PC-9 (cell line): ENCODE measurements at places on chromosomes 5 and 9. TPM values are rescaled to one million over a fixed set of nuclear protein-coding genes. Genes with fewer than 3 reads are reported as not detected.
A peak's percentile ranks its signal among the peaks of the same experiment; 100 is the strongest.

The RAD1 gene
- 43.8 and 63.0 TPM in 2 replicates for total RNA-seq

DNA sequence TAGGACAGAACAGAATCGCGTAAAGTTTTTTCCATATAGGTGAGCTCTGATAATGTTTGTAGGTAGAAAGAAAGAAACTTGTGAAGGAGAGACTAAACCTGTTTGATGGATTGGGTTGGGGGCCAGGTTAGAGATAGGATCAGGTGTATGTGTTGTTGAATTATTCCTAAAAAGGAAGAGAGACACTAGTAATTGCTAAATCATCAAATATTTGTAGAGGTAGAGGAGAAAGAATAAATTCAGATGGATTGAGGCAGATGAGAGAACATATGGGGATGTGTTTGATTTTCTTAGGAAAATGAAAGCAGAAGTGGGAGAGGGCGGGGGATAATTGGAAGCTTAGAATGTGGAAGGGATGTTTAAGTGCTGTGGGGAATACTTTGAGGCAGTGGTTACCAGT is 7.7 kb downstream of the ZCCHC7 start:
- no peak for DNase-seq

- DNase-seq, result no peak
These were observed 103.1 kb upstream of the PTPN3 start for GRCh38 chr9:109601181-109601580.

DNA sequence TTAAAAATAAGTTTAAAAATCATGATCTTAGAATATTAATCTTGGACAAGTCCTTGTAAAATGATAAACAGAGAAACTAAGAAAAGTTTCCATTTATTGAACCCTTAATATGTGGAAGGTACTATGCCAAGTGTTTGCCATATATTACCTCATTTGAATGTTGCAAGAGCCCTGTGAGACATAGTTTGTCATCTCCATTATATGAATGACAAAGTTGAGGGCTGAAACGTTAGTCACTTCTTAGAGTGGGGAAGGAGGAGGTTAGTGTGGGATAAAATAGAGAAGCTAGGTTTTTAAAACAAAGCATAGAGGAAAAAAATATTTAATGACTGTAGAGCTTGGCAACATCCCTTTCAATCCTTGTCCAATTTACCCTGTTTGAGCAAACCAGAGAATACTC is 2.0 kb downstream of the TNC start:
- DNase-seq, result no peak

The F12 gene
- total RNA-seq, result 14.5 and 17.0 TPM in 2 replicates

DNA sequence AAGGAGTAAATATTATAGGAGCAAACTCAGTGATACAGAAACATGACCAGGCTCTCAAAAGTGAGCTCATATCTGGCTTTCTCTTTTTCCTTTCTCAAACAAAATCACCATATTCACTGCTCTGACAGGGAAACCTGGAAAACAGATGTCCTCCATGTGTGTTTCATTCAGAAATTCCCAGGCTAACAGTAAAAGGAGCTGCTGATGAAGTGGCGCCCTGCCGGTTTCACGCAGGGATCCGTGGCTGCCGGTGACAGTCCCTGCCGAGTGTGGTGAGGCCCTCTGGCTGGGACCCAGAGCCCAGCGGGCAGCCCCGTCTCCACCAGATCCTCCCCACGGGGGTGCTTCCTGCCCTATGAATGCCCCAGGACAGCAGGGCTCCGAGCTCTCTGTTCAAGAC is 208.1 kb downstream of the GNA14 start:
- no peak for DNase-seq

DNA sequence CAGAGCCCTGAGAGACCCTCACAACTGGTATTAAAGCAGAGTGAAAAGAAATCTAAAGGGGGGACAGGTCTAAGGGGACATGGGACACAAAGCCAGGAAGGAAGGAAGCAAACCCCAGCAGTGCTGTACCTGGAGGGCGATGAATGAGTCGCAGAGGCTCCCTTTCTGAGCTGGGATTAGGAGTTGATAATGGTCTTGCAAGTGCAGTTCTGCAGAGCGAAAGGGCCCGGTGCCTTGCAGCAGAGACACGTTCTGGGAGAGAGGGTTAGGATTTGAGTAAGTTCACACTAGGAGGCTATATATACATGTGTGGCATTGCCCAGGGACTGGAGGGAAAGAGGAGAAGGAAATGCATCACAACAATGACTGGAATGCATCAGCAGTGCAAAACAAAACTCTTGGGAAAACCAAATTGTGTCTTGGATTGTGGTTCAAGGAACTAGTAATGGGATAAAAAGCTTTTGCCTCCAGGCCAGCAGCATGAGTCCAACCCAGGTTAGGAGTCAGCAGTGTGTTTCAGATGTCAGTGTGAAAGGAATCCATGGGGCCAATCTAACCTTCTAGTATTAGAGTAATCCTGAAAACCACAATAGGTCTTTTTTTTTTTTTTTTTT is 38.8 kb upstream of the LIFR start:
- peak; percentile 83 for DNase-seq

DNA sequence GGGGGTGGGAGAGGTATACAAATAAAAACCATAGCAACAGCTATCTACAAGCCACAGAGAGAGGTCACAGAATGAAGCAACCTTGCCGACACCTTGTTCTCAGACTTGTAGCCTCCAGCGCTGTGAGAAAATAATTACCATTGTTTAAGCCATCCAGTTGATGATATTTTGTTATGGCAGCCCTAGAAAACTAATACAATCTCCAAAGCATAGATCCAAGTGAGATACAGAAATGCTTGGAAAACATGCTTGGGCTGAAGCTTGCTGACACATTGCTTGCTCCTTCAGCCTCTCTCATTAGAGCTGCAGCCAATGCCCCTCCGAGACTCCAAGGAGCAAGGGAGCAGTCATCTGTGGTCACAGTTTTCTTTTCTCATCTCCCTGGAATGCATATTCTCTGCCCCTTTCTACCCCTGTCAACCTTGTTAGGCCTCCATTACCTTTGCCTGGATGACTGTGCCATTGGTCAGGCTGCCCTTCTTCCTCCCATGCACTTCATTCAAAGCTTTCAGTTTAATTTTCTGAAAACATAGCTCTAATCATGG is 401.4 kb upstream of the KLF4 start:
- no peak for DNase-seq

- DNase-seq, result no peak
These were observed 36.8 kb upstream of the SEMA4D start for GRCh38 chr9:89534515-89535287.

The FGD3 gene
- total RNA-seq, result 84.9 and 89.0 TPM in 2 replicates

- DNase-seq, result no peak
These were observed 5.5 kb upstream of the ESM1 start for GRCh38 chr5:54990841-54991258.

DNA sequence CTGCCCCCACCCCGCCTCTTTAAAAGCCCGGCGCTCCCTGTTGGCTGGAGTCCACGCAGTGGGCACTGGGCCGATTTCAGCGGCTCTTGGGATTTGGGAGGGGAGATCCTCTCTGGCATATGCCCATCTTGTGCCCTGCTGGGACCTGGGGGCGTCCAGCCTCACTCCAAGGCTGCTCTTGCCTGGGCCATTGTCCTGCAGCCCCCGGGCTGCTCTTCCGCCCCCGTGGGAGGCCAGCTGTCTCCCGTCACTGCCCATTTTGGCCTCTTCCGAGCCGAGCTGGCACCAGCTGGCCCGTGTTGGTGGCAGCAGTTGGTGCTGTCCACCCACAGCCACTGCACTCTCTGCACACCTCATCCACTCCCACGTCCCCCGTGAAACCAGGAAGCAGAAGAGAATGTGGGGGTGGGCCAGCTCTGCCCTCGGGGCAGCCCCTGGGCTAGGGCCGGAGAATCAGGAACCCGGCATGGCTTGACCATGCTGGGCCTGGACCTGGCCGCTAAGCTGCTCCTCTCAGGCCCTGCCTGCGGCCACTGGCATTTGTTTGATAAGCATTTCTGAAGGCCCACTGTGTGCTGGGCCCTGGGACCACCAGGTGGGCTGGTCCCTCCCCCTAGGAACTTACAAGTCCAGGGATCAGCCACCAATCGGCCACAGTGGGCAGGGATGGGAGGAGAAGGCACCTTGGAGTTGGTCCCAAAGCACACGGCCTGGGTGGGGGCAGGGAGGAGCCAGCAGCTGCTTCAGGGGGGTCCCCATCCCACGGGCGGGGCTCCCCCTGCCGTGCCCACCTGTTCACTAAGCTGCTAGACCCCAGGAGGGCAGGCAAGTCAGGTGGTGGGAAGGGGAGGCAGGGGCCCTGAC is 2.2 kb downstream of the C8G start:
- DNase-seq, result no peak
